NCI-H748 treated with DMSO at 0.1 percent for 48 hours (cell line): ENCODE measurements at places on chromosomes 2 and 18.

DNA sequence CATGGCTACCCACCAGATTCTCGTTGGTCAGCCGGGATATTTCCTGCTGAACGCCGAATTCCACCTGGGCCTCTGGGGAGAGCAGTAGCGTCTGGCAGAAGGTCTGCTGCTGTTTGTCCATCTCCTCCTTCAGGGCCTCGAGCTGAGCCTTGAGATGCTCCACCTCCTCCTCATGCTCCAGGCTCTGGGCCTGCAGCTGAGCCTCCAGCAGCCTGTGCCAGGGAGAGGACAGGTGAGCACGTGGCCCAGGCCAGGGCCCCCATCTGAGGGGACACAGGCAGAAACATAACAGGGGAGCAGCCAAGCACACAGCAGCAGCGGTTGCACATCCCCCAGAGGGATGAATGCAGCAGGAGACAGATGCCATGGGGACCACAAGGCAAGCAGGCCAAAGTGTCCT is 40.1 kb upstream of the ACAA2 start:
- DNase-seq, result no peak

GRCh38 chr18:11258039-11258610 is 108.8 kb upstream of the PIEZO2 start:
- DNase-seq, result no peak

- no peak for DNase-seq
Observed at GRCh38 chr2:100632759-100633158, 70.0 kb downstream of the PDCL3 start.

GRCh38 chr2:109594246-109594885 is 19.4 kb downstream of the SEPTIN10 start:
- DNase-seq, result no peak

DNA sequence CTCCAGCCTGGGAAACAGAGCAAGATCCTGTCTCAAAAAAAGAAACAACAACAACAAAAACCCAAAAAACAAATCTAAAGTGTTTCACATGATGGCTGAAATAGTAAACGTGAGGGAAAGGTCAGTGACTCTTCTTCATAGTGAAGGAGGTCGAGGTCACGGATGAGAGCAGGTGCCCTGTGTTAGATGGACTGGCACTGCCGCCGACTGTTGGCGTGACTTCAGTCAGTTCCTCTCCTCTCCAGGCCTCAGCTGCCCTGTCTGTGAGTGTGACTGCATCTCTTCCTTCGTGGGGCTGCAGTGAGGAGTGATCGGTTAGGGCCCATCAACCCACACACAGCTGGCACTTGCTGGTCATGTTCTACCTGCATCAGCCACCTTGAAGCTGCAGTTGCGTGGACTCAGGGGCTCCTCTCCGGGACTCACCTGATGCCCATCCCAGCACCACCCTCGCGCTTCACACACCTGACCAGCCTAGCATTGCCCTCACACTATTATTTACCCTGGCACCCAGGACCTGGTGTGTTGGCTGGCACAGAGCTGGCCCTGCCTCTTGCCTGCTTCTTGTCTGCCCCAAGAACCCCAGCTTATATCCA is 30.1 kb upstream of the TMEM87B start:
- no peak for DNase-seq

GRCh38 chr2:41400088-41400665 is 647.6 kb upstream of the PKDCC start:
- DNase-seq, result peak; percentile 6

GRCh38 chr2:102098756-102099155 is 43.8 kb upstream of the IL1R1 start:
- DNase-seq, result no peak

GRCh38 chr2:201854221-201854801 is 48.0 kb downstream of the CDK15 start:
- no peak for DNase-seq

DNA sequence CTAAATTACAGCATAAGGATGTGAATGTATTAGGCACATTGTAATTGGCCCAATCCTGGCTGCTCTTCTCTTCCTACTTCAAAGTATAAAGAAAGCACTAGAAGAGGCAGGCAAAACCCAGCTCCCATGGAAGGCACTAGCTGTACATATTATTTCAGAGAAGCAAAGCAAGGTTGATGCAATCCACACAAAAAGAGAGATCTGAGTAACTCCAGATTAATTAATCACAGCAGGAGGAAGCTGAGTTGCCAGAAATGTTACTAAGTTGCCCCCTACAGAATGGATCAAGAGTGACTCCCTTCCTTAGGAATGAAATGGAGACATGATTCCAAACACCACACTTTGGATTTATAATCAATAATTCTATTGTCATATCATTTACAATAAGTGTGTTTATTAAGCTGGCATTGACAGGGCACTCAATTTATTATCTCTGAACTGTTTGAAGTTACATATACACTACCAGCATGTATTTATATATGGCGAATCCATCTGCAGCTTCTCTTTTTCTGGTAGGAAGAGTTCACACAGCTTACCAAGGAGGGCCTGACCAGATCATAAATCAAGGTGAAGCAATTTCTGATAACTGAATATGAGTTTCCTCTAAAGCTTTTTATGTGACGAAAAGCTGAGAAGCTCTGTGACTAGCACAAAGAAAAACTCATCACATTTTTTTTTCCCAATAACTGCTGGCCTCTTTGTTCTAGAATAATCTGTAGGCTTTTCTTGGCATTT is 393.1 kb upstream of the LYPD1 start:
- no peak for DNase-seq
